ENCODE measurements at places on chromosomes 3 and 15.

DNA sequence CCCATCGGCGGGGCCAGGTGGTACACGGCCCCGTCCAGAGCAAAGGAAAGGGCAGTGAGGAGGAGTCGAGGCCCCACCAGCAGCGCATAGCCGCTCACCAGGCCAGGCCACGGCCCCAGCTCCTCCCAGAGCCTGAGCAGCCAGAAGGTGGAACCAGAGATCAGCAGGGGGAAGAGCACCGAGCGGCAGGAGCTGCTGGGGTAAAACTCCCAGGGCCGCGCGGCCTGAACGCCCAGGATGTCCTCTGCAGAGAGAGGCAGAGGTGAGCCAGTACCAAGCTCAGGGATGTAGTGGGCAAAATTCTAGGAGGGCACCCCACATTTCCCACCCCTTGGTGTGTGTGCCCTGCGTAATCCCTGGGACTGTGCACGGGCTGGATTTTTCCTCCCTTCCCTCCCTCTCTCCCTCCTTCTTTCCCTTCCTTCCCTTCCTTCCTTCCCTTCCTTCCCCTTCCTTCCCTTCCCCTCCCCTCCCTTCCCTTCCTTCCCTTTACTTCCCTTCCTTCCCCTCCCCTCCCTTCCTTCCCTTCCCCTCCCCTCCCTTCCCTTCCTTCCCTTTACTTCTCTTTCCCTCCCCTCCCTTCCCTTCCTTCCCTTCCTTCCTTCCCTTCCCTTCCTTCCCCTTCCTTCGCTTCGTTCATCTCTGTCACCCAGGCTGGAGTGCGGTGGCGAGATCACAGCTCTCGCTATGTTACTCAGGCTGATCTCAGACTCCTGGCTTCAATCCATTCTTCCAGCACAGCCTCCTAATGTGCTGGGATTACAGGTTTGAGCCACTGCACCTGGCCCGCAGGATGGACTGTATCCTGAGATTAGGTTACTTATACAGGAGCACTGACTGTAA lies 6.3 kb upstream of the NCBP2 start:
- DNase-seq = no peak

- no peak for DNase-seq
Measured at GRCh38 chr3:81516042-81516441, 245.4 kb downstream of the GBE1 start.

DNA sequence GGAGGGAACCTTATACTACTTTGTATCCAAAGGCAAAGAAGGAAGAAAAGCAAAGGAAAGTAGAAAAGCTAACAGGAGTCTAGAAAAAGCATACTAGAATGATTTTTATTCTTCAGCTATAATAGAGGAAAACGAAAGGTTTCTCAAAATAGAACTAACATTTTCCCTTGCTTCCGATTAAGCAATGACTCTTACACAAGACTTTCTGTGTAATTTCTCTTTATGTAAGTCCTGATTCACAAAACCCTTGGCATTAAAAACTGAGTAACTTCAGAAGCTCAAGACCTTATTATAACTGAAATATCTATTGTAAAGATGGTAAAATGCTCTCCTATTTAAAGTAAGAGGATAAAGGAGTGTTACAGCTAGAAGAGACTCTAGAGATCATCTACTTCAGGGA lies 97.4 kb downstream of the DTWD1 start:
- no peak for DNase-seq

DNA sequence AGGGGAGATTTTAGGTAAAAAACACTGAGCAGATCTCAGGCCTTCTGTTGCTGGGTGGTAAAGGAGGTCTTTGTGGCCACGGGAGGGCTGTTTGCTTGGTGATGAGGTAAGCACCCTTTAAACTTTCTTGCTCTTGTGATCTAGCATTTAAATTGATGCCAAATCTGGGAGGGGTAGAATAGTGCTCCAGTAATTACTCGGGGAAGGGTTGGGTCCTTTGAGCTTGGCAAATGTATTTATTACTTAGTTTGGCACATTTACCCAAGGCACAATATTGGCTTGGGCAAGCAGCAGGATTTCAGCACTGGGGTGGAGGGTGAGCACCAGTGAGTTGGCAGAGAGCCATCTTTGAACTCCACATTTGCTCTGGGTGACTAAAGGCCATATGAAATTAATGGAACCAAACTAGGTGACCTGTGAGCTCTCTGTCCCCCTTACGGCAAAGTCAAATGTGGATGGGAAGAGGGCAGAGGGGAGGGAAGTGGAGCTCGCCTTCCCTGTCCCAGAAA lies 185.9 kb upstream of the ONECUT1 start:
- DNase-seq = no peak

- DNase-seq = peak; percentile 47
Measured at GRCh38 chr3:107240183-107241091, 136.8 kb upstream of the CCDC54 start.

DNA sequence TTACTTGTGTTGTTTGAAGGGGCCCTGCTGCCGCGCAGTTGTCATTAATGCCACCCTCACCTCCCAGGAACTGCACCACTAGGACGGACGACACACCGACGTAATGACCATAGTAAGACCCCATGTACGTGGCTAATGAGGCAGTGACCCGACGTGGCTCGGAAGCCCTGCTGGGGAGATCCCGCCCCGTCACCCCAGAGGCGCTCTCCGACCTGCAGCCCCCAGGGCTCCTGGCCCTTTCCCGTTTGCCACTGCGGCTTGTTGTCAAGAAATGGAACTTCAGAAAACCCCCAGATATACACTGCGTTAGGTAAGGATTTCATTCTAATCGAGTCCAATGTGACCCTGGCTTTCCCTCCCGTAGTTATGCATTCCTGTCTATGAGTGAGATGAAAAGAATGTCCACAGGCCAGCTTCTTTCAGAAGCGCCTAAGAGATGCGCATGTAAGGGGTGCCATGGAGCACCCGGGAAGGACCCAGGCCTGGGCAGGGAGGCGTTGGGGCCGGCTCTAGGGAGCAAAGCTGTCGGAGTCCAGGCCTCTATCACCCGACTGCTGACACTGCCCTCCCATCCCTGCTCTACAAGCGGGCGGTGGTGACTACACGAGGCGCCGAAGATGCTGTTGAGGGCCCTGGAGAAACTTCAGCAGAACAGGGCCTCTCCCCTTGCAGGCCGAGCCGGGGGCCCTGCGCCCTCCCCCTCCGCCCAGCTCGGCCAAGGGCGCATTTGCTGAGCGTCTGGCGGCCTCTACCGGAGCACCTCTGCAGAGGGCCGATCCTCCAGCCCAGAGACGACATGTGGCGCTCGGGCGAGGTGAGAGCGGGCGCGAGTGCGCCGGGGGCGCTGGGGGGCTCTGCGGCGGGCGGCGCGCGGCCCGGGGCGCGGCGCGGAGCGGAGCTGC lies at the start of gene GABRA5:
GABRA5 (plus strand) TSS at position 765 of the 902 bp plus-strand sequence. CDS start 2,187 bp downstream, outside the sequence.
- no peak for DNase-seq

DNA sequence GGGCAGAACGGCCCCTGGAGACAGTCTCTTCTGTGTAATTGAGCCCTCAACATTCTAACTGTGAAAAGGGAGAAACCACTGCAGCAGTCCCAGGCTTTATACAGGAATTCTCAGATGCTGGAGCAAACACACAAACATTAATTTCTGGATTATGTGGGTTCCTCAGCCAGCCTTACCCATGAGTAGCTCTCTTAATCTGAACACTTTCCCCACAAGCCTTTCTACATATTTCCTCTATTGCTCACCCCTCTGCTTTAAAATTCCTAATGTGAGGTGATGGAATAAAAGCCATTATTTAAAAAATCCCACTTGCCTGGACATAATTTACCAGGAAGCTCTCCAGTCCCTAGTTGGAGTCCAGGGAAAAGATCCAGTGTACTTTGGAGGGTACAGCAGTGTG lies 139.0 kb downstream of the CTNNB1 start:
- no peak for DNase-seq

- DNase-seq = no peak
Measured at GRCh38 chr3:72696815-72697214, 151.4 kb downstream of the SHQ1 start.

Data from stimulated activated CD8-positive, alpha-beta memory T cell treated with anti-CD3 and anti-CD28 coated beads, Interleukin-4, amount 100 ng/mL, for 1 hour (primary cell).